ENCODE measurements at places on chromosomes 7 and 10. TPM values are rescaled to one million over a fixed set of nuclear protein-coding genes. Genes with fewer than 3 reads are reported as not detected.

Gene SLC26A5
- not detected for total RNA-seq

Gene CTAGE4
- total RNA-seq: 0.61 TPM

Gene PGAM2
- not detected for total RNA-seq

Gene POM121C
- 75.3 TPM for total RNA-seq

Gene C10orf53
- total RNA-seq: not detected

Gene ADAM8
- 72.7 TPM for total RNA-seq
